Left ventricle myocardium inferior (tissue), 1 donor: ENCODE measurements at places on chromosomes 7 and 10. TPM values are rescaled to one million over a fixed set of nuclear protein-coding genes. Genes with fewer than 3 reads are reported as not detected.

DNA sequence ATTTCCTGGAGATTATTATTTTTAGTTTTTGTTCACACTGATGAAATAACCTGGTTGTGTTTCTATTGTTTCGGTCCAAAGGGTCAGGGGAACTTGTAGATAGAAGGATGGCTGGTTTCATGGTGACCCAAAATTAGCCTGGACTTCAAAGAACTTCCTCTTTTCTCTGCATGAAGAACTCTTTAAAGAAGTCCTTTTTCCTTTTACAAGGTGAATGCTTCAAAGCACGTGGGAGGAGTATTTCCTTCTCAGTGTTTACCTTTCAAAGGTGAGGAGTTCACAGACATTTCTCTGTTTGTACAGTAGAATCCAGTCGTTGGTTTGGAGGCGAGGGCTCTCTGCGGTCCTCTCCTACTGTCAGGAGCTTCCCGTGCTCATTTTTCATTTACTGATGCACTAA is 561.7 kb downstream of the GATA3 start:
- H3K4me1 ChIP-seq: no peaks in the 10 kb centered on the region
- H3K36me3 ChIP-seq: no peaks in the 10 kb centered on the region
- no peak for DNase-seq
- H3K27ac ChIP-seq: no peak overlapping the region

DNA sequence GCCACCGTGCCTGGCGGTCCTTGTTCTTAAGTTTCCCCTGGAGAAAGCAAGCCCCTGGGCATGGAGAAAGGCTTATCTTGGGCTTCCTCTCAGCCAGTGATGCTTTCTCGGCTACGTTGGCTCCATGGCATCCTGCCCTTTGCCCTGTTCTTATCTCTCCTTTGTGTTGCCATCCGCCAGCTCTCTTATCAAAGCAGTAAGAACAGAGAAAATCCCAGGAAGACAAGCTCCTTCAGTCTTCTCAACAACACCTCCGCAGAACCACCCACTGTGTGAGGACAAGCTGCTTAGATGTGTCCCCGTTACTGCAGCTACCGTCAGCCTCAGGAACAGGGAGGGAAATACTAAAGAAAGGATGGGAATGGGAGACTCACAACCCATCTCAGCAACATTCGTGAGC is 3.3 kb downstream of the PLEKHS1 start:
- DNase-seq: no peak
- H3K27ac ChIP-seq: no peak overlapping the region
- no peak overlapping the region for H3K4me3 ChIP-seq
- H3K4me1 ChIP-seq: no peaks in the 10 kb centered on the region
- peaks cover 34% of the 10 kb centered on the region for H3K27me3 ChIP-seq

- DNase-seq: no peak
- H3K4me1 ChIP-seq: no peaks in the 10 kb centered on the region
- H3K4me3 ChIP-seq: no peak overlapping the region
- peaks cover 23% of the 10 kb centered on the region for H3K27me3 ChIP-seq
- H3K27ac ChIP-seq: no peak overlapping the region
Measured at GRCh38 chr10:86113044-86113443, 253.6 kb downstream of the GRID1 start.

DNA sequence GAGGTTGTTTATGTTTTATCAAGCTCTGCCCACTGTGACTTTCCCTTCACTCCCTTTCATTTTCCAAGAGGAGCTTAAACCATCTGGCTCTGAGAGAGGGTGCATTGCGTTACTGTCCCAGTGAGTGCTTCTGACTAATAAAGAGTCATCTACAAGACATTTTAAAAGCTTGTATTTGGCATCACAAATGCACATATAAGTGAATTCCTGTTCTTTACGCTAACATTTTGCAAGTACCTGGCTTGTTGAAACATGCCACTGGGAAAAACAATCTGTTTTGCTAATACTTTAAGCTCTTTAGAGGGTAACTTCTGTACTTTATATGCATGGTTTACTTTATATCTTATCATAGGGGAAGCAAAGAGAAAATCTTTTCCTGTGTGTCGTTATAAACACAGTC is 534.6 kb upstream of the POM121L12 start:
- no peaks in the 10 kb centered on the region for H3K4me1 ChIP-seq
- no peak overlapping the region for H3K4me3 ChIP-seq
- no peaks in the 10 kb centered on the region for H3K27me3 ChIP-seq

GRCh38 chr10:33818343-33818742 is 483.9 kb upstream of the NRP1 start:
- H3K27me3 ChIP-seq: no peaks in the 10 kb centered on the region
- H3K36me3 ChIP-seq: no peaks in the 10 kb centered on the region
- no peak overlapping the region for H3K4me3 ChIP-seq

DNA sequence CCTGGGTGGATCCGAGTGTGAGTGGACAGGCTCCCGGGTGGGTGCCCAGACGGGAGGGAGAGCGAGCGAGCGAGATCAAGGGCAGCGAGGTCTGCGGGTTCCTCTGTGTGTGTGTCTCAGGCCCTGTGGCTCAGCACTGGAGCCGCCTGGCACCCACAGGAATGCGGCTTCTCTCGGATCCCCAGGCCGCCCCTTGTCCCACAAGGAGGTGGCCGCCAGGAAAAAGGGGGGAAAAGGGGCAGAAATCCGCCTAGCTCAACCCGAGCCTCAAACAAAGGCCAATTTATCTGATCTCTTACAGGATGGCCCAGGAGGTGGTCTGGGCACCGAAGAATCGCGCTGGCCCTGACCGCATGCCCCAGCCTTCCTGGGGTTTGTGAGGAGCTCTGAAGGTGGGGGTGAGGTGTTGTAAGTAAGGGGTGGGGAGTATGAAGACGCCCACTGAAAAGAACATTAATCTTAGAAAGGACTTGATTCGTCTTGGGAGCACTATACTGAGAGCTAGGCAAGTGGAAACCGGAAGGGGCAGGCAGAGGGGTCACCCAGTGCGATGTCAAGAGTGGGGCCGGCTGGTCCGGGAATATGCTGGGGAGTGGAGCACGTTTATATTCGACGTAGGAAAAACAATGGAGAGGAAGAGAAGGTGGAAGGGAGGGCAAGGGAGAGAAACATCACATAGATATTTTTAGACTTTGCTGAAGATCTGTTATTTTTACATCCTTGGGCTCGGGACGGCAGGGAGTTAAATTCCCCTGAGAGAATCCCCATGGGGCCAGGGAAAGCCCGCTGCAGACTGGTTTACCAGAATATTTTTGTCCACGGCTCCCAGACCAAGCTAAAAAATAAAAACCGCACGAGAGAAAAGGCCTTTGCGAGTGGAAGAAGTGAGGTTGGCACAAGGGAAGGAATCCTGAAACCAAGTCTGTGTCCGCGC is 7.2 kb downstream of the DLX5 start:
- no peak for DNase-seq
- H3K27me3 ChIP-seq: peaks cover 100% of the 10 kb centered on the region
- peaks cover 43% of the 10 kb centered on the region for H3K4me1 ChIP-seq
- no peak overlapping the region for H3K27ac ChIP-seq
- peak overlapping the region; percentile 26 for H3K4me3 ChIP-seq

- no peak overlapping the region for H3K27ac ChIP-seq
- no peaks in the 10 kb centered on the region for H3K36me3 ChIP-seq
- H3K4me3 ChIP-seq: no peak overlapping the region
- H3K4me1 ChIP-seq: no peaks in the 10 kb centered on the region
Measured at GRCh38 chr10:84123362-84123761, 15.9 kb upstream of the GHITM start.

- H3K36me3 ChIP-seq: peaks cover 15% of the 10 kb centered on the region
- H3K4me1 ChIP-seq: peaks cover 58% of the 10 kb centered on the region
Measured at GRCh38 chr7:151678227-151678604, 158.5 kb upstream of the RHEB start.

DNA sequence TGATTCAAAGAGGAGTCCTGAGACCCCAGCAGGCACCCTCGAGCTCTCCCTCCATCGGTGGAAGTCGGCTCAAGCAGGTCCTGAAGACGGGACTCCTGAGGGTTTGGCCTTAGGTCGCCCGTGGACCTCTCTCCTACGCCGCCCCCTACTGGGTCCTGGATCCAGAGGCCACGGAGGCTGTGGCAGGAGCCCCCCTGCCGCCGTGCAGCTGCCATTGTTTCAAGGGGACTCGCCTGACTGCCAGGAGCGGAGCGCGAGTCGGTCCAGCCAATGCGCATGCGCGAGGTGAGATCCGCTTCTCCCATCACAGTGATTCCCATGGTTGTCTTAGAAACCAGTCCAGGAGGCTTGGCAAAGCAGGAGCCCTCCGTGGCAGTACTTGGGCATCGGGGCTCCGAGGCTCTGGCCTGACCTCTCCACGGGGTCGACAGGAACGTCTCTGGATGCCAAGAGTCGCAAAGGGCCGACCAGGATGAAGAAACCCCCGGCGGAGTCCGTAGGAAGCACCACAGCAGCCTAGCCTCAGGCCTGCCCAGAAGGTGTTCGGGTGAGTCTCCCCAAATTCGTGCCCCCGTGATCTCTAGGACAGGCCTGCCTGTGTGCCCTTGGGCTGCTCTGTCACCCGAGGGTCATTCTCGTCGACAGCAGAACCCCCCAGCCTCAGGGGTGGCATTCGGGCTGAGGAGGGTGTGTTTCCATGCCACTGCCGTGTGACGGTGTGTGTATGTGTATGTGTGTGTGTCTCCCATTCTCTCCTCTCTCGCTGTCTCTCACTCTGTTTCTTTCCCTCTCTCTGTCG is 322.3 kb downstream of the ZNF716 start:
- no peaks in the 10 kb centered on the region for H3K36me3 ChIP-seq
- no peak overlapping the region for H3K4me3 ChIP-seq
- no peaks in the 10 kb centered on the region for H3K4me1 ChIP-seq

- H3K27me3 ChIP-seq: no peaks in the 10 kb centered on the region
- H3K36me3 ChIP-seq: no peaks in the 10 kb centered on the region
- no peak overlapping the region for H3K27ac ChIP-seq
- DNase-seq: no peak
Measured at GRCh38 chr7:83001362-83002040, 161.2 kb downstream of the PCLO start.

DNA sequence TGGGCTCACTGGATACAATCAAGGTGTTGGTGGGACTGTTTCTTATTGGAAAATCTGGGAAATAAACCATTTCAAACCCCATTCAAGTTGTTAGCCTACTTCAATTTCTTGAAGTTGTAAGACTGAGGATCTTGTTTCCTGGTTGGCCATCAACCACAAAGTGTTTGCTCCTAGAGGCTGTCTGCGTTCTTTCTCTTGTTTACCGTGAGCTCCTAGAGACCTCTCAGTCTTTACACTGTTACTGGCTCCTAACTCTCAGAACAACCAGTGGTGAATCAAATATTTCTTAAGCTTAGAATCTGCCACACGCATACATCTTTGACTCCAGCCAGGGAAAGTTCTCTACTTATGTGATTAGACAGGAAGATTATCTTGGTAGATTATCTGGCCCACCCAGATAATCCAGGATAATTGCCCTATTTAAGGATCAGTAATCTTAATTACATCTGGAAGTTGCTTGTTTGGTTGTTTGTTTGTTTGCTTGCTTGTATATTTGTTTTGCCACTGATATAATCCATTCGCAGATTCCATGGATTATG is 798.7 kb downstream of the IPMK start:
- no peak overlapping the region for H3K4me3 ChIP-seq
- no peaks in the 10 kb centered on the region for H3K27me3 ChIP-seq
- H3K4me1 ChIP-seq: no peaks in the 10 kb centered on the region

DNA sequence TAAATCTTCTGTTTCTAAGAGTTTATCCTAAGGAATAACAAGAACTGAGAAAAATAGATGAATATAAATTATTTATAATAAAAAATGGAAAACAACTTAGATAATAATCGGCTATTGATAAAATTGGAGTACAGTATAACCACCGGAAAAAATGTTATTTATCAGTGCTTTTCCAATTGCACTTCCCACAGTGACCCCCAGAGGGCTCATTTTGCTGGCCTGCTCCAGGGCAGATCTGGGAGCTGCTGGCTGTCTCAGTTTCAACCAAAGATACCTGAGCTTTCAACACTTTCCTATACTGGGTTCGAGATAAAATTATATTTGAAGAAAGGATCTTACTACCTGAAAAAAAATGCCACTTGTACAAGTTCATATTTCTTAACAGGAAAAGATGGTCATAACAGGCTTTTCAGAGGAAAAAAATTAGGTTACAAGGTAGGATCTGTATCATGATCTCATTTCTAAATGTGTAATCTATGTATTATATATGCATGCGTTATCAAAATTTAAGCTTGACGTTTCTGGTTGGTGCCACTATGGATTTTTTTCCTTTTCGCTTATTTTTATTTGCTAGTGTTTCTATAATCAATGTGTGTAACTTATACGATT is 165.7 kb downstream of the NPSR1 start:
- H3K27ac ChIP-seq: no peak overlapping the region
- H3K36me3 ChIP-seq: no peaks in the 10 kb centered on the region
- H3K4me1 ChIP-seq: no peaks in the 10 kb centered on the region
- no peak overlapping the region for H3K4me3 ChIP-seq
- H3K27me3 ChIP-seq: no peaks in the 10 kb centered on the region

GRCh38 chr10:9081253-9081652 is 1026.8 kb downstream of the GATA3 start:
- no peak overlapping the region for H3K4me3 ChIP-seq
- H3K27ac ChIP-seq: no peak overlapping the region
- H3K27me3 ChIP-seq: no peaks in the 10 kb centered on the region
- DNase-seq: no peak
- no peaks in the 10 kb centered on the region for H3K4me1 ChIP-seq

DNA sequence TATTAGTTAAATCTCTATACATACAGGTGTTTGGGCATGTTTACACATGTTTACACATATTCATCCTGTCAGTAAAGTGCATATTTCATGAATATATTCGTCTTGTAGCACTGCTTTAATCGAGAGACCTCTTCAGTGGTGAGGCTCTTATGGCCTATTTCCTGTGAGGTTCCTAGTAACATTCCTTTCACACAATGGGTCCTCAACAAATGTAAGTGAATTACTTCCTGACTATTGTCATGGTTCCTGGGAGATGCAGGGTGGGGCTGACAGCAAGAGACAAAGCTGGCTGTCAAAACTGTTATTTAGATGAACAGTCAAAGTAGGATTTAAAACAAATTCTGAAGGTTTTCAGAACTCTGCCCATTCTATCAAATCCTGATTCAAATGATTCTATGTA is 12.4 kb upstream of the SEMA3A start:
- DNase-seq: no peak
- H3K4me1 ChIP-seq: no peaks in the 10 kb centered on the region
- no peak overlapping the region for H3K4me3 ChIP-seq
- no peaks in the 10 kb centered on the region for H3K27me3 ChIP-seq
- no peak overlapping the region for H3K27ac ChIP-seq
- no peaks in the 10 kb centered on the region for H3K36me3 ChIP-seq

- no peaks in the 10 kb centered on the region for H3K27me3 ChIP-seq
- H3K36me3 ChIP-seq: no peaks in the 10 kb centered on the region
- H3K4me3 ChIP-seq: no peak overlapping the region
- DNase-seq: no peak
- no peaks in the 10 kb centered on the region for H3K4me1 ChIP-seq
- H3K27ac ChIP-seq: no peak overlapping the region
Measured at GRCh38 chr7:91759205-91759863, 121.2 kb downstream of the MTERF1 start.

- peaks cover 13% of the 10 kb centered on the region for H3K4me1 ChIP-seq
- no peak overlapping the region for H3K27ac ChIP-seq
- H3K4me3 ChIP-seq: no peak overlapping the region
- no peaks in the 10 kb centered on the region for H3K36me3 ChIP-seq
- H3K27me3 ChIP-seq: peaks cover 100% of the 10 kb centered on the region
Measured at GRCh38 chr7:155531681-155532080, 14.7 kb downstream of the CNPY1 start.

GRCh38 chr10:25226775-25227682 is 52.2 kb downstream of the GPR158 start:
- no peak overlapping the region for H3K27ac ChIP-seq
- H3K4me1 ChIP-seq: no peaks in the 10 kb centered on the region
- H3K27me3 ChIP-seq: no peaks in the 10 kb centered on the region
- H3K36me3 ChIP-seq: no peaks in the 10 kb centered on the region
- no peak overlapping the region for H3K4me3 ChIP-seq

Gene NUTM2E
- total RNA-seq: not detected

Gene SEMA3E
- 0.27 TPM for total RNA-seq

Gene H2BK1
- total RNA-seq: not detected

Gene PTF1A
- total RNA-seq: not detected

Gene PPP1R9A
- total RNA-seq: 27.6 TPM

Gene STAM
- 21.3 TPM for total RNA-seq

Gene SLC13A4
- 0.44 TPM for total RNA-seq
